ENCODE measurements at places on chromosomes 4 and X.

- DNase-seq, result no peak
Measured at GRCh38 chr4:10750714-10751113, 66.1 kb upstream of the CLNK start.

GRCh38 chr4:183401473-183401872 lies 43.0 kb upstream of the CDKN2AIP start:
- no peak for DNase-seq

DNA sequence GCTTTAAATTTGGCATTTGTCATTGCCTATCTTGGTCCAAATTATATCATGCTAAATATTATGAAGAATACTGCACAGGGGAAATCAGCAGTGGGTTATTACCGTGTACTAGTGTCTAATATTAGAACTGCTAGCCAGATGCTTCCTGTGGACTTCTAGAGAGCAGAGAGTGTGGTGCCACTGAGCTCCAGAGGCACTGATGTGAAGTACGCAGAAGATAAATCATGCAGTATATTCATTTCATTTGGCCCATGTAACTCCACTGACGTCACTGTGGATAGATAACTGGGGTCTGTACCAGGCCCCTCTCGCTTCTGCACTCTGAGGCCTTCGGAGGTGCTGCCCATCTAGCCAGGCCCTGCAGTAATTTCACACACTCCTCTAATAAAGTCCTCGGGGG lies 80.0 kb downstream of the ALPK1 start:
- DNase-seq, result no peak

GRCh38 chr4:90186229-90186628 lies 59.0 kb downstream of the CCSER1 start:
- DNase-seq, result no peak

- DNase-seq, result no peak
Measured at GRCh38 chr4:3085948-3086670, 11.6 kb downstream of the HTT start.

DNA sequence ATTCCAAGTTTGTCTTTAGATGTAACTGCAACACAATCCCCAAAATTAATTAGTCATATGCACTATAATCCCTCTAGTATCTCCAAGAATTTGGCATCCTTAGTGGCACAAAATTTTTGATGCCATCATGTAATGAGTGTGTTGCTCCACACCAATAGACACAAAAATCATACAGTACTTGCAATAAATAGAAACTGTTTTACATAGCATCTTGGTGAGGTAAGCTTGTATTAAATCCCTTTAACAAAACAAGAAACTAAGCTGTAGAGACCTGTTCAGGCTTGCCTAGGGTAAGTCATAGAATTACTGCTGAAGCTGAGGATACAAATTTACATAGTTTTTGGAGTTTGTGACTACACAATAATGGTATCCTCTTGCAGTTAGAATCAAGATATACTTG lies 64.5 kb upstream of the PRSS12 start:
- DNase-seq, result peak; percentile 40

DNA sequence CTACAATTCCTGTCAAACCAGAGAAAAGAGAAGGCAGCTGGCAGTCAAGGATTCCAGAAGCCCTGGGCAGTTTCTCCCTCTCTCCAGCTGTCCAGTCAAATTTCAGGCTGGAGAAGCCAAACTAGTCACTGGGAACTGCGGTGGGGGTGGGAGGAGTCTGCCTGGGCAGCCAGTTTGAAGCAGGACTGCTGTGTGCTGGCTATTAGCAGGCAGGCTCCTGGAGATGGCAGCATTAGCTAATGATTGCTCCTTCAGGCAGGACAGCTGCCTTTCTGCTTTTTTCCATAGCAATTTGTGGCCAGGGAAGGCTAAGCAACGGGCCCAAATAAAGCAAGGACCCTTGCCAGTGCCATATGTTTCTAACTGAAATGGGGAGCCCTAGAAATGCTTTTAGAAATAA lies 44.7 kb upstream of the FGF13 start:
- DNase-seq, result no peak

GRCh38 chrX:108439961-108440696 lies 491 bp downstream of the COL4A5 start:
- DNase-seq, result no peak

DNA sequence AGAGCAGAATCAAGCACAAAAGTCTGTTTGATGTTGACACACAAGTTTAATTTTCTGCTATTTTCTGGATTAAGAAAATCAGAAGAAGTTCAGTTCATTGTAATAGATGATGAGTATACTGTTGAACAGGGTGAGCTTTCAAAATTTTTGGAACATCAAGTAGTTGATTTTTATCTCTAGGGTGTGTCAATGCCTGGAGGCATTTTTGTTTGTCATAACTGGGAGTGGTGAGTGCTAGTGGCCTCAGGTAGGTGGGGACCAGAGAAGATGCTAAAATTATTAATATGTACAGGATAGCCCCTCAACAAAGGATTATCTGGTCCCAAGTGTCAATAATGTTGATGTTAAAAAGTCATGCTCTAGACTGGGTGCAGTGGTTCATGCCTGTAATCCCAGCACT lies 279.7 kb upstream of the GNPDA2 start:
- no peak for DNase-seq

DNA sequence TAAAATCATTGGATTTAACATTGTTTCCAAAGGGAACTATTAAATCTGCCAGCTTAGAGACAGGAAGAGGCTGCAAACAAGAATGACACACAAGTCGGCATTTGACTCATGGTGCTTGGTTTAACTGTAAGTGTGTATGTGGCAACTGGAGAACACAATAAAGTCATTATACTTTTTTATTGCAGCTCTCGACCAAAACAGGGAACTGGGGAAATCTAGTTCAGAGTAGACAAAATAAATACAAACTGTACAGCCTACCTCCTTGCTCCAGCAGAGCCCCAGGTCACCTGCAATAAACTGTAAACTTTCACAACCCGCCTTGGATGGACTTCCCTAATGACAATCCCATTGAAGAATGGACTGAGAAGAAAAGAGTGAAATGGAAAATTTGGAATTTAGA lies 24.0 kb downstream of the NPY5R start:
- DNase-seq, result no peak

GRCh38 chr4:128596115-128596514 lies 213.4 kb upstream of the JADE1 start:
- DNase-seq, result no peak

- no peak for DNase-seq
Measured at GRCh38 chr4:149987330-149988086, 90.7 kb upstream of the DCLK2 start.

DNA sequence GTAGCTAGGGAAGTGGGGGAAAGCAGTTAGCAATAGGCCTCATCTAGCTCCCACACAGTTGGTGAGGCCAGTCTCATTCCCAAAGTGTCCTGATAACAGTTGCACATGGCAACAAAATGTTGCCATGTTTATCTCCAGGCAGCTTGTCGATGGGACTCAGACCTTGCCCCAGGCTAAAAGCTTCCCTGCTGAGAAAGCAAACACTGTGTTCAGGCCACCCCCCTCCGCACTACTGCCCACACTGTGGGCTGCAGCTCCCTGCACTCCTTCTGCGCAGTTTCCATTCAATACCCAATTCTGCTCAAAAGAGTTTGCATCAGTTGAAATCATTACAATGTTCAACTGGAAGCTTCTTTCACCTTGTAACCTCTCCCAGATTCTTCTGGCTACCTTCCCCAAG lies 287.8 kb upstream of the GK2 start:
- no peak for DNase-seq

All from AG09309 (cell line).